Stimulated activated CD8-positive, alpha-beta memory T cell treated with anti-CD3 and anti-CD28 coated beads, Interleukin-4, amount 100 ng/mL, for 1 hour (primary cell): ENCODE measurements at places on chromosomes 16 and 17.

DNA sequence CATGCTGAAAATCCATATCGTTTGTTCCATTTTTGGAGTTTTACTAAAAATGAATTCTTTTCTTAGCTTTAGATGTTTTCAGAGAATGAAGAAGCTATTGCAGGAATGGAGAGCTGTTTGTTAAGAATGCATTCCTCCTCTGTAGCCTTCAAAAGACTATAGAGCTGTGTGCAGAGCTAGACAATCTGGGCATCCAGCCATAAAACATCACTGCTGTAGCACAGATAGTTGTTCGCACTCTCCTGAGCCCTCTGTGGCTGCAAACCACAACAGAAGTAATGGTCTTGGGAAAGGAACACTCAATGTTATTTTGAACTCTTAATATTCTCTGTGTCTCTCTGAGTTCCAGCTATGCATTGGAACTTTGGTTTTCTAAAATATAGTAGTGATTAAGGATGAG is 4.9 kb downstream of the TNRC6C start:
- DNase-seq = no peak

DNA sequence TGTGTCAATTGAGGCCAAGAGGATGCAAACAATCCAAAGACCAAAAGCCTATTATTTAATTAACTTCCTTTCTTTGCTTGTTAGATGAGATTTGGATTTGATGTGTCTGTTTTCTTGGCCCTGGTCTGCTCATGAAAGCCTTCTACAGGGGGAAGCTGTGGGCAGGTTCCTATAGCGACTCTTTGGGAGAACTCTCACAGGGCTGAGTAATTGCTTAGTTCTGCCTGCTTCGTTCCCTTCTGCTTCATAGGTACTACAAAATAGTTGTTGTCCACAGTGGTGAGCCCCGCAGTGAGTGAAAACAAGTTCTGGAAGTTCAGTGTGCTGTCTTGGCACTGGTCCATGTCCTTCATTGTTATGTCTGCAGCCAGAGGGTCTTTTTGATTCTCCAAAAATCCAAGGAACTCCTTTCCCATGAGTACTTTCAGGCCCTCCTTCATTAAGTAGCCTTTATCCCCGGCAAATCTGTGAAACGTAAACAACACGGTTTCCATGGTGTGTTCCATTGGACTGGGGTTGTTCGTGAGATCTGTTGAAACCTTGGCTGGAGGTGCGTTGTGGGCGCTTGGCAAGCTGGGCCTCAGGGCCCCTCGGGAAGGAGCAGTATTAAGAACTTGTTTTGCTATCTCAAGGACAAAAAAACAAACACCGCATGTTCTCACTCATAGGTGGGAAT is 30.0 kb upstream of the ANKRD40CL start:
- no peak for DNase-seq

DNA sequence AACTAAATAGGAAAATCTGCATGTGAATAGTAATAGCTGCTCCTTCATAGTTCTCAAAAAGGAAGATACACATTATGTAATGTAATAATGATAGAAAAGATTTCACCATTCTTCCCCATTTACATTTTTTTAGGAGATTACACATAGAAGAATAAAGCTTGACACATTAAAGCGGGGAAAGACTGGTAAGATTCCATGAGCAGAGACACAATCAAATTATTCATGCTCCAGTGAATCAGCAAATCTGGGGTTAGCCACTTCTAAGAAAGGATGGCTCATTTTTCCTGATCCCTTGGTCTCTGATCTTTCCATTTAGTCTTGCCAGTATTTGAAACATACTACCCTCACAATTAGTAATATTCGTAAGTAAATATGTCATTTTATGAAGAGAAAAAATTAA is 81.9 kb downstream of the CA4 start:
- DNase-seq = no peak

- DNase-seq = no peak
Observed at GRCh38 chr16:28003923-28004322, 59.6 kb downstream of the GSG1L start.

- DNase-seq = no peak
Observed at GRCh38 chr17:36602924-36603384, 1.6 kb downstream of the MRM1 start.

- DNase-seq = no peak
Observed at GRCh38 chr17:46847204-46848191, 3.9 kb upstream of the WNT9B start.

DNA sequence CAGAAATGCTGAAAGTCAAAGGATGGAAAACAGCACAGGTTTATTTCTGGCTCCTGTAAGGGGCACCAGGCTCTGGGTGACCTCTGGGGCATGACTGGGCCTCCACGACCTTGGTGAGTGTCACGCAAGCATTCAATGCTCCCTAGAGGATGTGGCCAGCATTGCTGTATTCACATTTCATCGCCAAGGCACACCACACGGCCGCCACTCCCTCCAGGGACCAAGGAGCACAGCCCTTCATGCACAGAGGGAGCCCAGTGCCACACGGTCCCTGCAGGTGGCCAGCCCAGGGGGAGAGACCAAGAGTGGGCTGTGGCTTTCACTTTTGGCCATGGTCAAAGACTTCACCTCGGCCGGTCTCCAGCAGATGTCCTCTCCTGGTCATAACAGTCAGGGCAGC is 137.4 kb upstream of the TNRC6C start:
- DNase-seq = no peak

GRCh38 chr17:66337866-66338485 is 35.6 kb downstream of the PRKCA start:
- no peak for DNase-seq

DNA sequence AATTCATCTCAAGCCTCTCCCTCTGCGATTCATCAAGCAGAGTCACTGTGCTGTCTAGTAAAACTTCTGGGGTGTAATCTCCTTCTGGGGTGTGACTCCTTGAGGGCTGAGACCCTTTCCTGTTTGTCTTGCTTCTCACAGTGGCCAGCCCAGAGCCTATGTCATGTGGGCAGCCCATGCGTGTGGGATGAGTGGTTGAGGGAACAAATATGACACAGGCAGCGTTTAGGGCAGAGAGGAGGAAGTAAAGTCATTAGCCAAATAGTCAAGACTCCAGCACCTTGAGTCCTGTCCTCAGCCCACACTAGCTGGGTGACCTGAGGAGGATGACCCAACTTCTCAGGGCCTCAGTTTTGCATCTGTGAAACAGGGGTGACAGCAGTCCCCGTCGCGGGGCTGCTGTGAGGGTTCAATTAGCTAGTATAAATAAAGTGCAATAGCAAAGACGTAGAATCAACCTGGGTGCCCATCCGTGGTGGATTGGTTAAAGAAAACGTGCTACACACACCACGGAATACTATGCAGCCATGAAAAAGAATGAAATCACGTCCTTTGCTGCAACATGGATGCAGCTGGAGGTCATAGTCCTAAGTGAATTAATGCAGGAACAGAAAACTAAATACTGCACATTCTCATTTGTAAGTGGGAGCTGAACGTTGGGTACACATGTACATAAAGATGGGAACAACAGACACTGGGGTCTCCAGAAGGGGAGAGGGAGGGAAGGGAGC is 4.5 kb upstream of the ITGAX start:
- DNase-seq = no peak

GRCh38 chr17:75721463-75722011 is 278 bp downstream of the ITGB4 start:
- DNase-seq = no peak

DNA sequence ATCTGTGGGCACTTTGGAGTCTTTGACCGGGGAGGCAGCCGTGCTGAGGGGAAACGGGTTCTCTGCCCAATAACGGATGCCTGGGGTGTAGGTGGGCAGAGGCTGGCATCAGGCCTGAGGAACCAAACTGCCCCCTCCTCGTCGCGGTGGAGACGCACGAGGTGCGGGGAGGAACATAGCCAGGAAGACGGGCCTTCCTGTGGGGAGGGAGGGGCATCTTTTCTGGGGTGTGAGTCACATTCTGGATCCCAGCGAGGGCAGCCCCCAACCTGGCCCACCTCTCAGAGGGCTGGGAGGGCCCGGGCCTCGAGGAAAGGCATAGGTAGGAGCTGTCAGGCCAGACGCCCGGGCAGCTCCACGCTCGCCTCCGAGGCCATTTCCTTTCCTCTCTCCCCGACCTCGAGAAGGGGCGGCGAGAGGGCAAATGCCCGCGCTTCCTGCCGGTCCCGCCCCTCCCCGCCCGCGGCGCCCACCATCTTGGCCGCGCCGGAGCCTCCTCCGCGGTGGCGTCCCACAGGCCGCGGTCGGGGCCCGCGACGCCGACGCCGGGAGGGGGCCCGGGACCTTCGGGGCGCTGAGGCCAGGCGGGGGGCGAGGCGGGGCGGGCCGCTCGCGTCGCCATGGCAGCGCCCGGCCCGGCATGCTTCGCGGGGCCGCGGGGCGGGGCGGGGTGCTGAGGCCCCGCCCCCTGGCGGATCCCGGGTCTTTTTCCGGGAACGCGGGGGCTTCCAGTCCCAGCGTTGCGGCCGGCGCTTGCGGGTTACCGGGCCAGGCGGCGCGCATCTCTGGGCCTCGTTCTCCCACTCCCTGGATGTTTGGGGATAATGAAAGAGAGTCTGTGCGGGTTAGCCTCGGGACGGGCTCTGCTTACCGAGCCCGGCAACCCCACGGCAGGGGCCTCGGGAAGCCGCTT is 13.2 kb downstream of the RAI1 start:
- DNase-seq = peak; percentile 31

GRCh38 chr16:66044089-66044488 is 322.4 kb upstream of the CDH5 start:
- DNase-seq = no peak

DNA sequence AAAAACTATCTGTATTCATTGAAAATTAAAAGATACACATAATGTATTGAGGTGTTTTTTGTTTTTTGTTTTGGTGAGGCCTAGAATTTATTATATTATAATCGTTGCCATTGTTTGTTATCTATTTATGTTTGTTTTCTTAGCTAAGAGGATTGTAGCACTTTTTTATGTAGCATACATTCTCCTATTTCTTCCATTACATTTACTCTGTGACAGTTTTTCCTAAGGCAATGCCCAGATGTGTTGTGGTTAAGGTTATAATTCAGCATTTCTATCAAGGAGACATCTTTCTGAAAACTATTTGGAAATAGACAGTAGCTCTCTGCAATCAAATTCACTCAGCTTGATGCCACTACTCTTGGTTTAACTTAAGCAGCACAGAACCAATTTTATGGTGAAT is 161.6 kb downstream of the PPM1E start:
- DNase-seq = no peak

GRCh38 chr17:5715478-5715877 is 131.2 kb upstream of the NLRP1 start:
- no peak for DNase-seq

- no peak for DNase-seq
Observed at GRCh38 chr17:39175695-39176093, 9.7 kb upstream of the ARL5C start.

- no peak for DNase-seq
Observed at GRCh38 chr17:55290492-55291113, 25.8 kb downstream of the HLF start.

DNA sequence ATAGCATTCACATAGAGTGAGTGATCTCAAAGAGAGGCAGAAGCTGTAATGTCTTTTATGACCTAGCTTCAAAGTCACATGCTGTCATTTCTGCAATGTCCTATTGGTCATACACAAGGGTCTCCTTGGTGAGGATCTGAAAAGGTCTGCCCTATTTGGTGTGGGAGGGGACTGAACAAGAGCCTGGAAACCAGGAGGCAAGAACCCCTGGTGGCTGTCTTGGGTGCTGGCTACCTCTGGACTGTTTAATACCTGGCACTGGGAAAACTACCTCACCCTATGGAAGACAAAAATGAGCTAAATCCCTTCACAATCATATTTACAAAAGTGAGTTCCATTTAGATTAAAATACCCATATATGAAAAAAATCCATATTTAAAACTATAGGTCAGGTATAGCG is 9.0 kb downstream of the KCTD13 start:
- DNase-seq = no peak

GRCh38 chr17:47897561-47897960 is 1.5 kb downstream of the SP2 start:
- DNase-seq = no peak

- no peak for DNase-seq
Observed at GRCh38 chr16:57319646-57320045, 35.2 kb upstream of the PLLP start.

DNA sequence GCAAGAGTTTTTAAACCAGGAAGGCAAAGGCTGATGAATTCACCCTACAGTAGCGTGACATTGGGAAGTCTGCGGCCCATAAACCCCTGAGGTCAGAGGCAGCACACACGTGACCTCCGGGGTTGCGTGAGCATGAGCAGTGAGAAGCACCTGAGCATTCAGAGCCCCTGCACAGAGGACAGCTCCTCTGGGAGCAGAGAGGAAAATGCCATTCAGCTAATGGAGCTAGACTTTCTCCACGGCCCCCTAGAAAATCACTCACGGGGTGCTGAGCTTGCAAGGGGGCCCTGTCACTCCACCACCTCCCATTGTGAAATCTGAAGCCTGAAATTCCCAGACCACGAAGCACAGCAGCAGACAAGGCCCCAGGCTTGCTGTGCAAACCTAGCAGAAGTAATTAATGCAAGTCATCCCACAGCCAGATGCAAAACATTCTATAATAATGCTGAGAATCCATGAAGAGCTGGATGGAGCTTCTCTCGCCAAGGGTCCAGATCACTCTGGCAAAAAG is 114.9 kb upstream of the RCVRN start:
- DNase-seq = no peak

DNA sequence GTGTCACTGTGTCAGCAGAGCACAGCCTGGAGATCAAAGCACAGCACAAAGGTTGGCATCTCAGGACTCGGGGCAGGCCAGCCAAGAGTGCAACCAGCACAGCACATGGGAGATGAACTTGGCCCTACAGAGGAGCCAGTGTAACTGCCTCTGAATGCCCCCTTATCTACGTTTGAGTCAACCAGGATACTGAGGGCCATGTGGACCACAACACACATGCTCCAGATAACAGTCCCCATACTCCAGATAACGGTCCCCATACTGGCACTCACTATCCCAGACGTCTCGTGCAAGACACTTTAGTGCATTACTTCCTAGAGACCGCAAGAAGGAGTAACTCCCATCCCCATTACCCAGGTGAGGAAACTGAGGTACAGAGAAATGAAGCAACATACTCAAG is 88.2 kb downstream of the XYLT1 start:
- DNase-seq = no peak

GRCh38 chr16:83517398-83517797 is 290.4 kb upstream of the HSBP1 start:
- DNase-seq = no peak

- DNase-seq = no peak
Observed at GRCh38 chr16:79390481-79391051, 210.0 kb downstream of the MAF start.

DNA sequence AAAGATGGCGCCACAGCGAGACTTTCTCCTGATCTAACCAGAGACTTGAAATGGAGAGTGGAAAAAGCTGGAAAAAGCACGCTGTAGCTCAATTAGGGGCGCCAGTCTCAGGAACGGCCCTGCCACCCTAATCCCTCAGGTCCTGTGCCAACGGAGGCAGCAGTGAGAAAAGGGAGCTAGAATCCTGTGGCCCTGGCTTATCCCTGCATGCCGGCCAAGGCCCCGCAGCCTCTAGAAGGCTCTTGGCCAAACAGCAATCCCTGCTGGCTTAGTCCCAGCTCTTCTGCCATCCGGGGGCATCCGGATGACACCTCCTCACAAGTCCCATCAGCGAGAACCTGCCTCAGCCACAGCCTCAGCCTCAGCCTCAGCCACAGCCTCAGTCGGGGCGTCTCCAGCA is 69.8 kb downstream of the MRM3 start:
- DNase-seq = no peak

- DNase-seq = no peak
Observed at GRCh38 chr17:43517161-43517560, 29.0 kb downstream of the ETV4 start.
